ENCODE measurements at places on chromosomes 12 and 14. TPM values are rescaled to one million over a fixed set of nuclear protein-coding genes. Genes with fewer than 3 reads are reported as not detected.

DNA sequence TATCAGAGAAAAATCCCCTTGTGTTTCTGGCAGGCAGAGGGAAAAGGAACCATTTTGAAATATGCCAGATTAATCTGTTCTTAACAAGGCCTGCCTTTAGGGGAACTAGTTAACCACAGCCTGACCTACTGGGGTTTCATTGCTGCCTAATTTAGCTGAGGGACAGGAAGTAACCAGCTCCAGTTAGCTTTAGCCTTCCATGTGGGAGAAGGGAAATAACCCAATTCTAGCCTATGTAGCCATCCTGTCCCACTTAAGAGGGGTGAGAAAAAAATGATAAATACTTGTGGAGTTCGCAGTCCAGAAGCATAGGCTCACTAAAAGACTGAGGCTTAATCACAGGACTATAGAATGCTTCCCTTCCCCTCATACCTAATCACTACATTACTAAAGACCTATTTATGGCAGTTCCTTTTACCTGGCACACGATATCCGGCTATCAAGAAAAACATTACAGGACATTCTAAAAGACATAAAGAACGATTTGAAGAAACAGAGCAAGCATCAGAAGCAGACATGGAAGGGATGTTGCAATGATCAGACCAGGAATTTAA is 22.8 kb downstream of the COX8C start:
- DNase-seq, result no peak

DNA sequence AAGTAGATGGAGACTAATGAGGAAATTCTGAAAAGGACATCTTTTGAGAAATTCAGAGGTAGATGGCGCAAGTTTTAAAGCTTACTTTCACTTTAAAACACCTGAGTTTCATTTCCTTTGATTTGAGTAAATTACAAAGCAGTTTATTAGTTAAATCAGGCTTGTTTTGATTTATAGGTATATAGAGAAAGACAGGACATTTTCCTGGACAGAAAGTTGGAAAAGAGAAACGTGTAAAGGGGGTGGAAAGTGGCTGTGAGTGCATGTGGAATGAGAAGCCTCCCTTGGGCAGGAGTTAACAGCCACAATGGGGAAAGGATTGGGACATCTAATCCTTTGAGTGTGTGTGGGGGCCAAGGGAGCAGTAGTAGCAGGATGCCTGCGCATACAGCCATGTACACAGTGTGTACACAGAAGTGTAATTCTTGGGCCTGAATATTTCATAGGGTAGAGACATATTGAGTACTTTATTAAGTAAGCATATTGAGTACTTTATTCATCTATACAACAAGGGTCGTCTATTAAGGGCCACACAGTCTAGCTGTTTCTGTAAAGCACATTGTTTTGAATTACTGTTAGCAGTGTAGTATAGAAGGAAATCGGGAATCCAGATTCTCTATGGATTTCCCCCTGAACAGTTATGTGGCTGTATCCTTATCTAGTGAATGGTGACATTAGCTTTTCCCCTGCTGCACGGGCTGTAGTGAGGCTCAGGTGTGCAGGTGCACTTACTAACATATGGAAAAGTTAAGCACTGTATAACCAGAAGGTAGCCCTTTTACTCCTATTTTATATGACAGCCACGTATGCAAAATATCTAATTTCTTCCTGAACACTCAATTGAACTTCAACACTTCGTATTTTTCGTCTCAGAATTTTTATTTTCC is 19.1 kb downstream of the MARK3 start:
- DNase-seq, result no peak

GRCh38 chr12:5258498-5258897 is 173.4 kb upstream of the NTF3 start:
- peak; percentile 94 for DNase-seq

The CMAS gene
- total RNA-seq, result 25.3 TPM

DNA sequence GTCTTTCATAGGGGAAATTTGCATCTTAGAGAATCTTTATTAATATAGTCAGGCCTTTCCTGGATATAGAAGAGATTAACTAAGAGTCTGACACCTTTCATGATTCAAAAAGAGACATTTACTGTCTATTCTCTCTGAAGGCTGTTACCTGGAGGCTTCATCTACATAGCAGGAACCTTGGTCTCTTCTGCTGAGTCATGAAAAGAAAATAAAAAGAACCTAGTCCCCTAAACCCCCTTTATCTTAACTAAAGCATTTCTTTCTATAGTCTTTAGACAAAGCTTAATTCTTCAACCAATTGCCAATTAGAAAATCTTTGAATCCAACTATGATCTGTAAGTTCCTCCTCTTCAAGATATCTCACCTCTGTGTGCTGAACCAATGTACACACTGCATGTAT is 33.1 kb downstream of the RPS29 start:
- no peak for DNase-seq

- no peak for DNase-seq
Measured at GRCh38 chr12:110270125-110270962, 10.7 kb upstream of the ATP2A2 start.

GRCh38 chr12:12004524-12004923 is 66.2 kb upstream of the BCL2L14 start:
- DNase-seq, result no peak

The KLRK1 gene
- total RNA-seq, result 12.8 TPM

- no peak for DNase-seq
Measured at GRCh38 chr14:73457041-73457923, 1.1 kb downstream of the NUMB start.

The MAP1LC3B2 gene
- total RNA-seq, result not detected

- DNase-seq, result no peak
Measured at GRCh38 chr14:56199982-56200577, 81.9 kb downstream of the PELI2 start.

The CDC42BPB gene
- total RNA-seq, result 105 TPM

DNA sequence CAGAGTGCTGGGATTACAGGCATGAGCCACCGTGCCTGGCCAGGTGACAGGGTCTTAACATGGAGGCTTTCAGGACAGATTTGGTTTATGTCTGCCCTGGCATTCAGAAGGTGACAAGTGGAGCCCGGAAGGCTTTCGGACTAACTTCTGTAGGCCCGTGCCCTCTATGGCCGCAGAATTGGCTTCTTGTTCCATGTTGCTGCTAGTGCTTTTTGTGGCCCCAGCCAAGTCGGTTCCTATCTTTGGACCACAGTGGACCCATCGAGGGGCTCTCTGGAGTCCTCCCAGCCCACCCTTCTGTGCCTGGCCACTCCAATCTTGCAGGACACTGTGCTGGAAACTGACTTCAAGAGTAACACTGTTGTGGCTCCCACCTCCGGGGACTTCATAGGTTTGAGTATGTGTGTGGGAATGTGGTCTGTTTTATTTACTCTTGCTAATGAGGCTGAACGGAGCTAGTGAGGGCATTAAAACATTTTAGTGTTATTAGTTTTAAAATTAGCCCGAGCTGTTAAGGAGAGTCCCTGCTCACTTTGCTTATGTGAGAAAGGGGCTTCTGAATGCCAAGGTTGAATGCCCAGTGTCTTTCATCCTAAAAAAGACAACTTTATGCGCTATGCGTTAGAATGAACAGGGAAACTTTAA is 245.9 kb downstream of the CACNA1C start:
- DNase-seq, result no peak

DNA sequence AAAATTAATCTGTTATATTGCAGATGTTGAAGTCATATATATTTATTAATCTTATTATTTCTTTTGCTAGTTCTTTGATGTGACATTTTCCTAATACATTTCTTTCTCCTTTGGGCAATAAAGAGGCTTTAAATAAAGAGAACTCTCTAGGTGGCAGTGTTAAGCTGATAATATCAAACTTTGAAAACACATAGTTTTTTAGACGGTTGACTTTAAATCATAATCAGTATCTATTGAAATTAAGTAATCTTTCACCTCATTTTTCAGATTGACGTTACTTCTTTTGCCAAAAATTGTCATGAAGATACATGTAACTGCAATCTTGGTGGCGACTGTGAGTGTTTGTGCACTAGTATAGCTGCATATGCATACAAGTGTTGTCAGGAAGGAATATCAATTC is 130.8 kb upstream of the PTPRQ start:
- DNase-seq, result no peak

Data from vagina (tissue), 2 donors.